ENCODE measurements at places on chromosomes 12 and 14. TPM values are rescaled to one million over a fixed set of nuclear protein-coding genes. Genes with fewer than 3 reads are reported as not detected.
A peak's percentile ranks its signal among the peaks of the same experiment; 100 is the strongest.

The MIP gene
- not detected for total RNA-seq

The SERPINA10 gene
- total RNA-seq, result not detected

The KLRK1 gene
- total RNA-seq, result not detected

The SLC10A1 gene
- not detected for total RNA-seq

- H3K27me3 ChIP-seq, result no peaks in the 10 kb centered on the region
- H3K4me1 ChIP-seq, result peaks cover 27% of the 10 kb centered on the region
- no peak for DNase-seq
- no peak overlapping the region for H3K27ac ChIP-seq
Observed at GRCh38 chr14:89619596-89619995, 202.6 kb upstream of the FOXN3 start.

- H3K27me3 ChIP-seq, result no peaks in the 10 kb centered on the region
- peaks cover 5% of the 10 kb centered on the region for H3K4me1 ChIP-seq
- no peak for DNase-seq
- no peak overlapping the region for H3K4me3 ChIP-seq
- no peak overlapping the region for H3K27ac ChIP-seq
- H3K36me3 ChIP-seq, result no peaks in the 10 kb centered on the region
Observed at GRCh38 chr12:47311010-47311409, 231.3 kb upstream of the AMIGO2 start.

GRCh38 chr14:48584031-48584430, 908.6 kb upstream of the MDGA2 start:
- H3K27ac ChIP-seq, result no peak overlapping the region
- H3K36me3 ChIP-seq, result no peaks in the 10 kb centered on the region
- H3K27me3 ChIP-seq, result no peaks in the 10 kb centered on the region
- no peak overlapping the region for H3K4me3 ChIP-seq

DNA sequence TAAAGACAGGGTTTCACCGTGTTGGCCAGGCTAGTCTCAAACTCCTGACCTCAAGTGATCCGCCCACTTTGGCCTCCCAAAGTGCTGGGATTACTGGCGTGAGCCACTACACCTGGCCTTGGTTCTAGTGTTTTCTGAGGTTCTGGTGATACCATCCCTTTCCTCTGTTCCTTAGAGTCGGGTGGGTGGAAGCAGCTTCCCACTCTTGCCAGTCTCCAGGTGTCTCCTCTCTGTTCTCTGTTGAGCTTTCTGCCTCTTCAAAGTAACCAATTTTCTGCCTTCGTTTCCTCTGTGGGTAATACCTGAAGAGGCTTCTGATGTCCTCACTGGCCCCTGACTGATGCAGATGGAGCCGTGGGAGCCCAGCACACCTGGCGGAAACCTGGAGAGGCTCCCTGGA, 53.4 kb upstream of the LHX5 start:
- no peak overlapping the region for H3K4me3 ChIP-seq
- no peak for DNase-seq
- H3K36me3 ChIP-seq, result no peaks in the 10 kb centered on the region
- no peaks in the 10 kb centered on the region for H3K27me3 ChIP-seq

DNA sequence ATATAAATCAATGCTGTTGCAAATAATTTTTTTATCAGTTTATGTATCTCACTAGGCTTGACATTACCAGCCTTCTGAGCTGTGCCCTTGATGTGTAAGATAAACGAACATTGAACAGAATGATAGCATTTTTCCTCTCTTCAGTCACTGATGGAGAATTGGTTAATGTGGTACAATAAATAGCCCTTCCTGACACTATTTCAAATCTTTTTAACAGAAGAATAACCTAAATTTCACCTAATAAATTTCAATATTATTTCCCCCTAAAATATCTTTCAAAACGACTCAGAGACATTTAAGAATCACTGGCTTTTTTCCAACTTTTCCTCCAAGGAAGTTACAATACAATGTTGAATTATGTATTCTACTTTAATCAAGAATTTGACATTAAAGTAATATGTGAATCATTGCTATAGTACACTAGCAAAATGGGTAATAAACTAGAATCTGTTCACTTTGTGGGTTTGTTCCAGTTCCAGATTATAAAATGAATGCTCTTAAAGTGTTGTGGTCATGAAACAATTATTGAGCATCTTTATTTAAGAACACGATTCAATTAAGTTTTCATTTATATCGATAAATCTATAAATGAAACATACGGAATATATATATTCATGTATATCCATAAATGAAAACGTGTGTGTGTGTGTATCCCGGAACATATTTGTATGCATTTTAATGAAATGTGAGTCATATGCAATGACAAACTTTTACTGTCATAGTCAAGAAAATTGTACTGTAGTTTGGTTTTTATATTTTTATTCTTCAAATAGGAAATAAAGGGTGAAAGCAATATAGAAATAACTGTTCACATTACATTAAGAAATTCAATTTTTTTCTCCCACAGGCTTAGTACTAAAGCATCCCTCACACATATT, 2.5 kb upstream of the ATP2B1 start:
- H3K36me3 ChIP-seq, result no peaks in the 10 kb centered on the region
- no peaks in the 10 kb centered on the region for H3K27me3 ChIP-seq
- no peak overlapping the region for H3K4me3 ChIP-seq
- H3K27ac ChIP-seq, result no peak overlapping the region
- peaks cover 12% of the 10 kb centered on the region for H3K4me1 ChIP-seq

GRCh38 chr14:101665478-101666078, 95.9 kb upstream of the PPP2R5C start:
- no peak overlapping the region for H3K4me3 ChIP-seq
- no peaks in the 10 kb centered on the region for H3K36me3 ChIP-seq
- H3K27me3 ChIP-seq, result peaks cover 7% of the 10 kb centered on the region

DNA sequence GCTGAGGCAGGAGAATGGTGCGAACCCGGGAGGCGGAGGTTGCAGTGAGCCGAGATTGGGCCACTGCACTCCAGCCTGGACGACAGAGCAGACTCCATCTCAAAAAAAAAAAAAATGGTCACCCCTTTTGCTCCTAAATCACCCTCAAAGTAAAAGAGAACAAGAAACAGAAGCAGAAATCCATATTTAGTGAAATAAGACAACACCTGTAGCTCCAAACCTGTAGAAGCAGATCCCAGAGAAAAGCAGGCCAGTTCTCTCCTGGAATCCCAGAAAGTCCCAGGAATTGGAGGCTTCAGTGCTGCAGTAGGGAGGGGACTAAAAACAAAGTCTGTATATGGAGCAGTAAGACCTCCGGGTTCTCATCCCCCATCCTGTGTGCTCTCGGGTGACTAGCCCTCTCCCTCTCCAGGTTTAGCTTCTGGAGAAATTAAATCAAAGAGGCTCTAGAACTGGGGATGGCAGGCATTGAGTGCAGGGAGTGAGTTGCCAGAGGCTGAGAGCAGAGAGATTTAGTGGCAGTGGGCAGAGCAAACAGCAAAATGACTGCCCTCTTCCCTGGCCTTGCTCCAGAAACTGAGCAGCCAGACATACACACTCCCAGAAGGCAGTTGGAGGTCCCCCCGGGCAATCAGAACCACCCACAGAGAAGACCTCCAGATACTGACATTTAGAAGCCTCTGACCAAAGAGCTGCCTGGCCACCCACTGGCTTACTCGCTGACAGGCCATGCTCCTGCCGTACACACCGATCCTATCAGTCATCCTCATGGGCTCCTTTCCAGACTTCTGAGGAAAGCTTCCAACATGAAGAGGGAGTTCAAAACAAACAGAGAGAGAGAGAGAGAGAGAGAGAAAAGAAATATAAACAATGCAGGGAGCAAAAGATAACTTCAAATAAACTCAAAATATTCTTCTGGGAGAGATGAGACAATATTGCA, 6.3 kb upstream of the MLXIP start:
- peak; percentile 84 for DNase-seq
- no peak overlapping the region for H3K27ac ChIP-seq
- H3K4me1 ChIP-seq, result peaks cover 10% of the 10 kb centered on the region
- no peaks in the 10 kb centered on the region for H3K27me3 ChIP-seq

- H3K27ac ChIP-seq, result no peak overlapping the region
- peak overlapping the region; percentile 25 for H3K4me3 ChIP-seq
- H3K4me1 ChIP-seq, result peaks cover 21% of the 10 kb centered on the region
Observed at GRCh38 chr14:73239393-73240241, 2.3 kb downstream of the PAPLN start.

DNA sequence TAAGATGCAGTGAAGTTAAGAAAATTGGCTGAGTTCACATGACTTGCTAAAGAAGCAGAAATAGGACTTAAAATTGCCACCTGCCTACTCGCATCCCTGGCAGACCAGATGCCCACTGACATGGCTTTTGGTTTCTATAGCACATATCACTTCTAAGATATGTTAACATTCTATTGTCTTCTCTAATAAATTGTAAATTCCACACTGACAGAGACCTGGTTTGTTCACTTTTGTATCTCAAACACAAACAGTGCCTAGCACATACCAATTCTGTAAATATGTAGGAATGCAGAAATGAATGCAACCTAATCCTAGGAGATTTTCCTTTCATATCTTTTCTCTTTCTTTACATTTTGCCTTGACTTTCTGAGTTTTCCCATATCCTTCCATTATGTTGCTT, 1047.6 kb downstream of the AACS start:
- DNase-seq, result no peak
- H3K27ac ChIP-seq, result no peak overlapping the region
- no peaks in the 10 kb centered on the region for H3K27me3 ChIP-seq
- no peak overlapping the region for H3K4me3 ChIP-seq
- H3K36me3 ChIP-seq, result no peaks in the 10 kb centered on the region

DNA sequence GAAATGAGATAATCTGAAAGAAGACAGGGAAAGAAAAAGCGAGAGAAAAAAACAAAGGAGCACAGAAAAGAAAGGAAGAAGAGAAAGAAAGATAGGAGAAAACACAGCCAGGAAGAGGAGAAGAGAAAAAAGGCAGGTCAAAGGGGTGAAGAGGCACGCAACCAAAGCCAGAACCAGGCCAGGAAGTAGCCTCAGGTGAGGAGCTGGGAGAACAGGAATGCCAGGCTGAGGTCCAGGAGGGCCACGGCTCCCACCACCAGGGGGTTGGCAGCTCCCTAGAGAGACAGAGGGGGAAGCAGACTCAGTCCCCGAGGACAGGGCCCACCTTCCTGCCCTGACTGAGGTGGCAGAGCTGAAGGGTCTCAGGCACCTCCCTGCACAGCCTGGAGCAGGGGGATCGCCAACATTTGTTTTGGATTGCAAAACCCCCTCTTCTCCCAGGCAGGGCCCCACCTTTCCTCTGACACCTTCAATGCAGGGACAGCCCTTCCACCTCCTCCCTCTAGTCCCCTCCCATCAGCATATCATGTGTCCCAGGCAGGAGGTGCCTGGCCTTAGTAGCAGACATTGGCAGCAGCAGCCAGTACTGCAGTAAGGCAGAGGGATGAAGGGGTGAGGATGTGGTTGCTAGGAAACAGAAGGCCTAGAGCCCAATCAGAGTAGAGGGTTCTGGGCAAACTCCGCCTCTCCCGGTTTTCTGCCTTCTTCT, 2.0 kb upstream of the AP1G2 start:
- peaks cover 4% of the 10 kb centered on the region for H3K4me1 ChIP-seq
- H3K36me3 ChIP-seq, result no peaks in the 10 kb centered on the region
- peaks cover 11% of the 10 kb centered on the region for H3K27me3 ChIP-seq
- no peak overlapping the region for H3K4me3 ChIP-seq
- no peak for DNase-seq

DNA sequence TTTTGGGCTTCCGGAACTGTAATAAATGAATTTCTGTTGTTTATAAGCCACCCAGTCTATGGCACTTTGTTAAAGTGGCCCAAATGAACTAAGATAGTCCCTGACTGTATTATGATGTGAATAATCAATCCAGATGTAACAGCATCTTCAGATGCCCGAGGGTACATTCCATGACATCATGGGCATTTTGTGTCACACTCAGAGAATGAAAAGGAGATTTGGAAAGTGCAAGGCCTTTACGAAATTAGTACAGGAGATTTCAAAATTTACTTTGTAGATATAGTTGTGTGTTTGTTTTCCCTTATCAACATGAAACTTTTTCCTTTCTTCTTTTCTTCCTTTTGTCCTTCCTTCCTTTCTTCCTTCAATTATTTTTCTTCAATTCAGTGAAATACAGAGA, 54.2 kb upstream of the AMIGO2 start:
- no peak overlapping the region for H3K4me3 ChIP-seq
- no peak overlapping the region for H3K27ac ChIP-seq
- no peaks in the 10 kb centered on the region for H3K4me1 ChIP-seq
- H3K36me3 ChIP-seq, result no peaks in the 10 kb centered on the region
- H3K27me3 ChIP-seq, result no peaks in the 10 kb centered on the region

DNA sequence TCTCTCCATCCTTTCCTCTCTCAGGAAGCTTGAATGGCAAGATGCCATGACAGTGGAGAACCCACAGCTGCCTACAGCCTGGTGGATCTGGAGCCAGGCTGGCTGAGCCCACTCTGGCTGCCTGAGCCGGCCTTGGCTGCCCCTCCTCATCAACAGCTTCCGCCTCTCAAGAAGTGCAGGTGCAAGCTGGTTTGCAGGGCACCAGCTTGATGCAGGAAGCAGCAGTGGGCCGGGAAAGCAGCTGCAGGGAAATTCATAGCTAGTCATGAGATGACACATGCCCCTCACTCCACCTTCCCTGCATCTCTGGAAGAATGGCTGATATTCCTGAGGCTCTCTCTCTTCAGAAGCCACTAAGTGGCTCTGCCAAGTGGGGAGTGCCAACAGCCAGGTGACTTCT, 289.1 kb downstream of the RPS29 start:
- H3K27me3 ChIP-seq, result no peaks in the 10 kb centered on the region
- H3K27ac ChIP-seq, result no peak overlapping the region
- H3K4me1 ChIP-seq, result no peaks in the 10 kb centered on the region
- no peak overlapping the region for H3K4me3 ChIP-seq
- no peak for DNase-seq

GRCh38 chr14:105891221-105891602, 364.8 kb downstream of the TMEM121 start:
- H3K4me1 ChIP-seq, result no peaks in the 10 kb centered on the region
- H3K27me3 ChIP-seq, result no peaks in the 10 kb centered on the region
- no peak overlapping the region for H3K27ac ChIP-seq
- H3K36me3 ChIP-seq, result no peaks in the 10 kb centered on the region

Data from endothelial cell of umbilical vein (primary cell).